ENCODE measurements at places on chromosomes 6 and 20.

GRCh38 chr6:134830940-134831339 lies 119.0 kb downstream of the ALDH8A1 start:
- no peak for DNase-seq

GRCh38 chr20:59153355-59153681 lies 10.3 kb upstream of the ZNF831 start:
- DNase-seq: no peak

DNA sequence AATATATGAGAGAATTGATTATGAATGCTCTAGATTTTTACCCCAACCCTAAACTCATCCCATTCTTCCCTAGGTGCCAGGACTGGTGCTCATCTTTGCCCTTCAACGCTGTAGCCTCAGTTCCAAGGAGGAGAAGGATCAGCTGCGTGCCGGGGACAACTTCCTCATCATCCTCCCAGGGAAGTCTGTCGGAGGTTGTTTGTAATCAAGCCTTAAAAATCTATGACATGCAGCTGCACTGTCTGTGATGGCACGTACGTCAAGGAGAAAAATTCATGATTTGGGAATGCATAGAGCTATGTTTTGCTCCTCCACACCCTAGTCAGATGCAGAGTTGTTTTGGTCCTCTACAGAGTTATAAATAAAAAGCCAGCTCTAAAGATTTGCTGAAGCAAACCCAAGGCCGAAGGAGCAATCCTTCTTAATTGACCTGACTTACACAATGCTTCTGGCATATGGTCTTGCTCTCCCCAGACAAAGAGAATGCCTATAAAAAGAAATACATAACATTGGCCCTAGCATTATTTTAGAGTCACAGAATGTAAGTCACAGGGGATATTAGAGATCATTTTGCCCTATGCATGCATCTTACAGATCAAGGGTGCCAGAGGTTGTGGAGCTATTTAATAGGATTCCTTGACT lies 244.2 kb downstream of the HIVEP2 start:
- no peak for DNase-seq

- no peak for DNase-seq
These were observed 50.9 kb downstream of the PLCB4 start for GRCh38 chr20:9119776-9120175.

Measured in IMR-90 (cell line).